ENCODE measurements at places on chromosomes 6 and 20.

DNA sequence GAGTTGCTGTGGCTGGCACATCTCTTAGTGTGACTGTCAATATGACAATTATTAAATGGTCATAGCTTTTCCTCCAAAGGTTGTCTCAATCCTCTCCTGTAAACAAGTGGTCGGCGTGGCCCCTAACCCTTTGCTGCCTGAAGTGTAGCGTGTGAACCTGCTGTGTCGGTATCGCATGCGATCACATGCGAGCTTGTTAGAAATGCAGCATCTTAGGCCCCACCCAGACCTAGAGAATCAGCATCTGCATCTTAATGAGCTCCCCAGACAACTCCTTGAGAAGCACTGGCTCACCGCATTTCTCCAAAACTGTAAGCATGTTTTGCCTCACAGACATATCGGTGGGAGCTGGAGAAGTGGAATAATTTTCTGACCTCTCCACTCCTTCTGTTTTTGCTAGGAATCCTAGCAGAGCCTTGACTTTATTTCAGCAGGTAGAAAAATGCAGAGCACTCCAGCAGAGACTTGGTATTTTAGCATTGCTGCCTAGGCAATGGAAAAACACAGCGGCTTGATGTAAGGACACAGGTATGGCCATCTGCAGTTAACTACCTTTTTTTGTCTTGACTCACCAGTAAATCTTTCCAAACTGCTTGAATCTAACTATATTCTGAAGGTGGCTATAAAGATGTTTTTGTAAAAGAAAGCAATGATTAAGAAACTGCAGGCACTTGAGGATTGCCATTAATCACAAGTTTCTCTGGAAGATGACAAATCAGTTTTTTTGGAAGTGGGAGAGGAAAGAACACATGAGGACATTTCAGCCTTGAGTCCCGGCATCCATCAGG is 67.6 kb downstream of the PSMG4 start:
- no peak for DNase-seq

DNA sequence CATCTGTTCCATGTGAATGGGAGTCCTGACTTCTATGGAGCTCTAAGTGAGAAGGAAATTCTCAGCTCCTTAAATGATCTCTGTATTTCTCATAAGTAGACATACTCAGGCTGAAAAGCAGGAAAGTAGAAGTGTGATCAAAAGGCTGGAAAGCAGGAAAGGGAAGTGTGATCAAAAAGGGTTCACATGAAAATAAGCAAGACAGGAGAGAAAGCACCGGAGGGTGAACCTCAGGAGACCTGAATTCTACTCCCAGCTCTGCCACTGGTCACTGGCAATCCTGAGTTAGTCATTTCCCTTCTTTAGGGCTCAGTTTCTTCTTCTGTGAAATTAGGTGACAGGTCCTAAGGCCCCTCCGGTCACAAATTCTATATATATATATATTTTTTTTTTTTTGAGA is 55.5 kb upstream of the TRERF1 start:
- DNase-seq: no peak

GRCh38 chr20:52974179-52974594 is 2.0 kb downstream of the TSHZ2 start:
- DNase-seq: peak; percentile 26

DNA sequence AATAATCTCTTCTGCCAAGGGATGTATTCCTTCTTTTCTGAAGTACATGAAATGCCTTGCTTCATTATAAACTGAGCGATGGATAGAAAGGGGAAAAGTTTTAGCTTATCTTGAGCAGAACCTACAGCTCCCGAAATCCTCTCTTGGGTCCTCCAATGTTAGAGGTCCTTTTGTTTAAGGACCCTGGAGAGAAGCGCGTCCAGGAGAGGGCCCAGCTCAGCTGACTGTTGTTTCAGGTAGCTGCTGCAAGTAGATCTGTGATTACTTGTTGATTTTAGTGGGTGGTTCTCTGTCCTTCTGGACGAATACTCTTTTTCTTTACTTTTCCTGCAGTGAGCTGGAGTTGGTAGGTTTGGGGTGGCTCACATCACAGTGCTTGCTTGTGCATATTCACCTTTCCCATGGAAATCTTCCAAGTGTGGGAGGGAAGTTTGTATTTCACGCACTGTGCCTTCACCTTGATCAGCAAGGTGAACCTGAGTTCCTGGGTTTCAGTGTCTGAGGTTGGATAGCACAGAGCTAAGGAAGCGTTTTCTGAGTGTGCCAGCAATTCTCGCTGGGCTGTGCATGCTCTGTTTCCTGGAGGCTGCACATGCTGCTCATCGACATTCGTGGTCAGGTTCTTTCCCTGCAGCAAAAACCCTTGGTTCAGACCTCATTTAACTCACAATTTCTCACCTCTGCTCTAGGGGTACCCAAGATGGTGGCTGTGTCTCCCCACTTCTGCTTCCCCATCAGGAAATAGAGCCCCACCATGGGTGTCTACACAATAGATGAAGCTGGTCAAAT is 176.3 kb downstream of the JARID2 start:
- DNase-seq: no peak

- DNase-seq: no peak
Observed at GRCh38 chr20:22815603-22816315, 219.4 kb upstream of the SSTR4 start.

- DNase-seq: no peak
Observed at GRCh38 chr6:3455147-3455568, 1.7 kb downstream of the SLC22A23 start.

DNA sequence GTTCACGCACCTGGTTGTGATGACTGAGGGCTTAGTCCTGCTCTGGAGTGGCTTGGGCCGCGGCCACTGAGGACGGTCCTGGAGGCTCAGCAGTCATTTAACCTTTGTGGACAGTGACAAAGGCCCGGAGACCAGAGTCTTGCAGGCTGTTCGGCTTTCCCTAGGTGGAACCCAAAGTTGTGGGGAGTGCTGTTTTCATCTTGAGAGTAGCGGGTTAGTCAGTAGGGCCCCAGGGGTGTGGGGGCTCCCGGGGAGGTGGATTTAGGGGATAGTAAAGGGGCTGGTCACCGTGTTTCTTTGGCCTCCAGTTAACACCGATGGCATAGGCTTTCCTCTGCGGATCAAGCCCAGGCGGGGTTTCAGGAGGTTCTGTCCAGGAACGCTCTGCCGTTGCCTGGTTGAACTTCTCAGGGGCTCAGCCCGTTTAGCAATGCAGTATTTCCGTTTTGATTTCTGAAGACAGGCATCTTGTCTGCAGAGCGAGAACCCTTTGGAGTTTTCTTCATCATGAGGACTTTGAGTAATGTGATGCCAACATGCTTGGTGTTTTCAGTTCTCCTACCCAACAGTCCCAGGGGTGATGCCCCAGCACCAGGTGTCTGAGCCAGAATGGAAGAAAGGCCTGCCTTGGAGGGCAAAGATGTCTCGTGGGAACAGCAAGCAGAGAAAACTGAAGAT is 31.8 kb downstream of the ZNF831 start:
- no peak for DNase-seq

- peak; percentile 73 for DNase-seq
Observed at GRCh38 chr20:49320460-49320859, 42.6 kb upstream of the ZNFX1 start.

GRCh38 chr20:6048391-6048790 is 5.5 kb downstream of the LRRN4 start:
- no peak for DNase-seq

DNA sequence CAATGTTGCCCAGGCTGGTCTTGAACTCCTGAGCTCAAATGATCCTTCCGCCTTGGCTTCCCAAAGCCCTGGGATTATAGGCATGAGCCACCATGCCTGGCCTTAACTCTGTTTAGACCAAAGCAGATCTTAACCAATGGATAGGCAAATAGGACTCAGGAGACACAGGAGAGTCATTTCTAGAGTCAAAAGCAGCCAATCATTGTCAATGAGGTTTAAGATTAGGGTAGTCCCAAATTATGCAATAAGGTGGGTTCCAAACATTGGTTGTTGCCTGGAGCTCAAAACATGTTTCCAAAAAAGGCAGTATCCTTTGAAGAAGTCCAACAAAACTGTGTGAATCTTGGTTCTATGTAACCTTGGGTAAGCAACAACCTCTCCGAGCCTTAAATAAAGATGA is 95.7 kb upstream of the JARID2 start:
- DNase-seq: no peak

- no peak for DNase-seq
Observed at GRCh38 chr6:28978959-28979561, 26.1 kb downstream of the ZNF311 start.

DNA sequence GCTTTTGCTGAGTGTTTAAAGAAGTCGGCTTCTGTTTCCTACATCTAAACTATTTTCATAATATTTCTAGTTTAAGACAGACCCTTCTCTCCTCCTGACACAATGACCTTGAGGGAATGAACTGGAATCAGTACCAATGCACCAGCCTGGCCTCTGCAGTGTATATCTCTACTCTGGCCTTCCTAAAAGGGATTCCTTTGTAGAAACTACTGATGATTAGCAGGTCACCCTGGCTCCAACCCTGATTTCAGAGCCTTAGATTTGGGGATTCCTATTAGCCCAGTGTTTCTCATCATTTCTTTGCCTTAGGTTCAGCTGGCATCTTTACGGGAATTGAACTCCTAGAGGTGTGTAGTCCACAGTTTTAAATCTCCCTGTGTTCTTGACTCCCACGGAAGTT is 75.4 kb downstream of the ADGRB3 start:
- DNase-seq: no peak

GRCh38 chr20:49252556-49253350 is 25.1 kb downstream of the ZNFX1 start:
- DNase-seq: no peak

DNA sequence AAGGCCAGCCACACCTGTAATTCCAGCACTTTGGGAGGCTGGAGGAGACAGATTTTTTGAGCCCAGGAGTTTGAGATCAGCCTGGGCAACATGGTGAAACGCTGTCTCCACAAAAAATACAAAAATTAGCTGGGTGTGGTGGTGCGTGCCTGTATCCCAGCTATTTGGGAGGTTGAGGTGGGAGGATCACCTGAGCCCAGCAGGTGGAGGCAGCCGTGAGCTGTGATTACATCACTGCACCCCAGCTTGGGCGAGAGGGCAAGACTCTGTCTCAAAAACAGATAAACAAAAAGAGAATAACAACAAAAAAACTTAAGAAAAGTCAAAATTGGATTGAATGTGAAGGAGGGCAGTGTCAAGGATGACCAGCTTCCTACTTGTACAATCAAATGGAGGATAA is 2.9 kb downstream of the TPD52L1 start:
- no peak for DNase-seq

- DNase-seq: no peak
Observed at GRCh38 chr6:140183881-140184280, 809.4 kb upstream of the CITED2 start.

GRCh38 chr6:43943099-43943766 is 173.2 kb downstream of the VEGFA start:
- no peak for DNase-seq

DNA sequence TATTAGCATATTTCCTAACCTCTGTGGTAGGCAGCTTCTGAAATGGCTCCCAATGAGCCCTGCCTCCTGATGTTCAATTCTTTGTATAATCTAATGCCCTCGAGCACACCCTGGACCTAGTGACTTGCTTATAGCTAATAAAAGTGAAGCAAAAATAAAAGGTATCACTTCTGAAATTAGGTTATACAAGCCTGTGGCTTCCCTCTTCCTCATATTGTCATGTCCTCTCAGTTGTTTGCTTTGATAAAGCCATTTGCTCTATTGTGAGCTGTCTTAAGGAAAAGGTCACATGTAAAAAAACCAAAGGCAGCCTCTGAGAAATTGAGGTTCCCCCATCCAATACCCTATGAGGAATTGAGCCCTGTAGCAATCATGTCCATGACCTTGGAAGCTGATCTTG is 442.1 kb upstream of the ADGRB3 start:
- DNase-seq: no peak

DNA sequence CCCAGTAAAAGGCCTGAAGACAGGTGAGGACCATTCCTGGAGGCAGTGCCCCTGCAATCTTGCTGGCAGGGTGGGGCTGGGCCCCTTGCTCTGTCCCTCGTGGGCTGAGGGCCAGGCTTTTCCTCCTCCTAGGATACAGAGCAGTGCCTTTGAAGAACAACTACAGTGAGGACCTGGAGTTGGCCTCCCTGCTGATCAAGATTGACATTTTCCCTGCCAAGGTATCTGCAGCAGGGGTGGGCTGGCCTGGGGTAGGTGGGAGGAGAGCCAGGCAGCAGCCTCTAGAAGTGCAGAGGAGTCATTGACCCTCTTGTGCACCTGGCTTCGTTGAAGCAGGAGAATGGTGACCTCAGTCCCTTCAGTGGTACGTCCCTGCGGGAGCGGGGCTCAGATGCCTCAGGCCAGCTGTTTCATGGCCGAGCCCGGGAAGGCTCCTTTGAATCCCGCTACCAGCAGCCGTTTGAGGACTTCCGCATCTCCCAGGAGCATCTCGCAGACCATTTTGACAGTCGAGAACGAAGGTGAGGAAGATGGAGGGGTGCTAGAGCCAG is 36.5 kb downstream of the PLCG1 start:
- DNase-seq: no peak

DNA sequence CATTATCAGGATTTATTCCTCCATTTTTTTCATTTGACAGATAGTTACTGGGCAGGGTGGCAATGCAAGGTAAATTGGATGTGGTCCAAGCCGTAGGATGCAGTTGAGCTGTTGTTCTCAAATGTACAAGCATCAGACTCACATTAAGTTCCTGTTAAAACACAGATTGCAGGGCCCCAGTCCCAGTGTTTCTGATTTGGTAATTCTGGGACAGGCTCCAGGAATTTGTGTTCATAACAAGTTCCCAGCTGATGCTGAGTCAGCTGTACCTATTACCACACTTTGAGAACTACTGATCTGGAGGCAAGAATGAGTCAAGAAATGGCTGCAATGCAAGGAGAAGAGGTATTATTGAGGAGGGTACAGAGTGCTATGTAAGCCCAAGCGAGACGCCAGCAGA is 11.7 kb downstream of the TMEM244 start:
- no peak for DNase-seq

DNA sequence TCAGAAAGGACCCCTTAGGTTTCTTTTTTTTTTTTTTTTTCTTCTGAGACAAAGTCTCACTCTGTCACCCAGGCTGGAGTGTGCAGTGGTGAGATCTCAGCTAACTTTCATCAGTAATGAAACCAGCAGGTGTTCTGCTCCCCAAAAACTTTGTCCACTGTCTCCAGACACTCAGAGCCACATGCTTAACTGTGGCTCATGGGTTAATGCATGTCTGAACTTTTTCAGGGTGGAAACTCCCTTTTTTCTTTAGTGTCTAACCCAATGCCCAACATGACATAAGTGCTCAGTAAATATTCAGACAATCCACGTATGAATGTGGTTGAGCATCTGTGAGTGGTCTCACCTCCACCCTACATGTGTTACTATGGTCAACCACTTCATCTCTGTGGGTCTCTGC is 45.4 kb downstream of the MYB start:
- DNase-seq: no peak

- DNase-seq: peak; percentile 80
Observed at GRCh38 chr6:137094411-137095008, 49.7 kb upstream of the IL20RA start.

- DNase-seq: no peak
Observed at GRCh38 chr20:3420211-3420707, 12.8 kb upstream of the DNAAF9 start.

- DNase-seq: no peak
Observed at GRCh38 chr6:16740097-16740496, 21.2 kb downstream of the ATXN1 start.

GRCh38 chr6:14231071-14231483 is 113.5 kb downstream of the CD83 start:
- no peak for DNase-seq

- no peak for DNase-seq
Observed at GRCh38 chr20:52429029-52429428, 237.4 kb upstream of the ZFP64 start.

Data from SW480 (cell line).